Activated CD8-positive, alpha-beta memory T cell treated with anti-CD3 and anti-CD28 coated beads, Interleukin-2, amount 50 U/mL, for 48 hours (primary cell): ENCODE measurements at places on chromosomes 2 and 18.

DNA sequence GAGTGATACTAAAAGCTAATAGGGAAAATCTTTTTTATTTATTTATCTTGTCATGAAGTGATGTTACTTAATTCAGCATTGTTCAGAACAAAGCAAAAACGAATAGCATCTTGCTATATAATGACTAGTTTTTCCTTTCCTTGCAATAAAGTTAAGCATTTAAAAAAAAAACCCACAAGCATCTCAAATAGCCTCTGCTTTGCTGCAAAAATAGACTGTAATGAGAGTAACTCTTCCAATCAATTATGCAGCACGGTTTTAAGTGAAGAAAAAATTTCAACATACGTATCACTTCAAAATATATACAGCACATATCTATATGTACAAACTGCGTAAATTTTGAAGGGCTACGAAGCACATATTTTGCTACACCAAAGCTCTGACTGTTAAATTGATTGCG lies 153.3 kb upstream of the VRK2 start:
- no peak for DNase-seq

- no peak for DNase-seq
Observed at GRCh38 chr2:18752022-18752493, 162.7 kb upstream of the NT5C1B start.

DNA sequence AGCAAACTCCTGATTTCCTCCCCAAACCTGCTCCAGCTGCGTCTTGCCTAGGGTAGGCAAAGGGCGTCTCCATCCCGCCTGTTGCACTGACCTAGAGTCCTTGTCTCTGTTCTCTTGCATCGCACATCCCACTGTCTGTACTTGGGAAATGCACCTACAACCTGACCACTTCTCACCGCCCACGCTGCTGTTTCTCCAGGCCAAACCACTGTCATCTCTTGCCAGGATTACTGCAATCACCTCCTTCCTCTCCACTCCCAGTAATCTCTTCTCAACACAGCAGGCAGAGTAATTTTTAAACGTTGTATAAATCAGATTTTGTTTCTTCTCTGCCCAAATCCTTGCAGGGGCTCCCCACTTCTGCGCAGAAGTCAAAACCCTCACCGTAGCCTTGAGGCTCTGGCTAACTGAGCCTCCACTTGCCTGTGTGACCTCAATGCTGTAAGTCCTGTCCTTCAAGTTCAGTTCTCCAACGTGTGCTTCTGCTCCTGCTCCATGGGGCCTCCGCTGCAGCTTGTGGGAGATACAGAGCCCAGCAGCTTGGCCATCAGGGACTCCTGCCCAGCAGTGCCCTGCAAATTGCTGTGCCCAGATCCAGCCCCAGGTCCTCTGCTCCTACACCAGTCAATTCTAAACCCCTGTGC lies 27.7 kb upstream of the SEMA4C start:
- DNase-seq: no peak

GRCh38 chr2:11592671-11593574 lies 59.1 kb downstream of the GREB1 start:
- no peak for DNase-seq

- DNase-seq: no peak
Observed at GRCh38 chr18:79458131-79458838, 62.6 kb downstream of the NFATC1 start.

- DNase-seq: no peak
Observed at GRCh38 chr2:127986548-127987079, 41.2 kb downstream of the SAP130 start.

DNA sequence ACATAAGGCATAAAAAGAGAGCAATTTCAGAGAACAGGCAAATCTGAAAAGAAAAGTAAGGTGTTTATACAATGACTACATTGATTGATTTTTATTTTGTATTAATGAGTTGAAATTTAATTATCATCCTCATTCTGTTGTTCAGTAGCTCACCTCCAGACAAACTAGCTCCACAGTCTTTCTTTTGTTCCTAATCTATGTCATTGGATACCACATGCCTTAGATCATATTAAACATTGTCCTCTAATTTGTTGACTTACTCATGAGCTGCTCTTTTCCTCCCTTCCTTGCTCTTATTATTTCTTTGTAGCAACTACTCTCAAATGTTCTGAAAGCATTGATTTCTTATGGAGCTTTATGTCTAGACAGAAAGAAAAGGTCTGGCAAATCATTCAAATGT lies 185.5 kb upstream of the ZSWIM2 start:
- no peak for DNase-seq

- DNase-seq: no peak
Observed at GRCh38 chr2:68193787-68194372, 36.2 kb downstream of the PNO1 start.

GRCh38 chr2:42879121-42879705 lies 86.8 kb upstream of the HAAO start:
- peak; percentile 51 for DNase-seq

- no peak for DNase-seq
Observed at GRCh38 chr2:9578467-9579235, 23.0 kb upstream of the ADAM17 start.

DNA sequence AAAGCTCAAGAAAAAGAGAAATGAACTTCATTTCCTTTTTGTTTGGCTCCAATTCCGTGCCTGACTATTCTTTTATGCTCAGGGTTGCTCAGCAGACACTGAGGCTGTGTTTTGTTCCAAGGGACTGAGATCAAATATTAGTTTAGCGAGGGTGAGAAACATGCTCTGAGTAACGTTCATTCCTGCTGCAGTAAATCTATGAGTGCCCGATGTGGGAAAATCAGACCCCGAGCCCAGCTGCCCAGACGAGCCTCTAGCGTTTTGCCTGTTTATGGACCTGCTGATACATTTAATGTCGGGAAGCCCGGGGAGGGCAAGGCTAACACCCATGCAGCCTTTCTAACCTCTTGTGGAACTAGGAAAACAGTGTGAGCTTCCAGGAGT lies 119.2 kb downstream of the VAPA start:
- DNase-seq: no peak

DNA sequence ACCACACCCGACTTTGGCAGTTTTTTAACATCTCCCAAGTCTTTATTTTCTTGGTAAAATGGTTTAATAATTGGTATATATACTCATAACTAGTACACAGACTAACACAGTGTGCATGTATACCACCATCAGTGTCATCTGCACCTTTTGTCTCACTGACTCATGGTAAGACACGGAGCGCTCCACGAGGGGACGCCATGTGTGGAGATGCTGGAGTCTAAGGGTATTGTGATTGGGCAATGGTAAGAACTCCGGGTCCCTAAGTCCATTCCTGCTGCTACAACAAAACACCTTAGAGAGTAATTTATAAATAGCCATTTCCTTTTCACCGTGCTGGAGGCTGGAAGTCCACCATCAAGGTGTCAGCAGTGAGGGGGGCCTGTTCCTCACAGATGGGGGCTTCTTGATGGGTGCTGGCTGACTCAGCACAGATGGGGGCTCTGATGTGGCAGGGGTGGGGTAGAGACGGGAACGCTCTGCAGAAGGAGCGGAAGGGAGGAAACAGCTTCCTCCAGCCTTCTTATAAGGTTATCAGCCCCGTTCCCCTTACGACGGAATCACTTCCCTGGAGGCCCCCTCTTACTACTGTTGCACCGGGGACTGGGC lies 42.0 kb upstream of the EDAR start:
- no peak for DNase-seq

DNA sequence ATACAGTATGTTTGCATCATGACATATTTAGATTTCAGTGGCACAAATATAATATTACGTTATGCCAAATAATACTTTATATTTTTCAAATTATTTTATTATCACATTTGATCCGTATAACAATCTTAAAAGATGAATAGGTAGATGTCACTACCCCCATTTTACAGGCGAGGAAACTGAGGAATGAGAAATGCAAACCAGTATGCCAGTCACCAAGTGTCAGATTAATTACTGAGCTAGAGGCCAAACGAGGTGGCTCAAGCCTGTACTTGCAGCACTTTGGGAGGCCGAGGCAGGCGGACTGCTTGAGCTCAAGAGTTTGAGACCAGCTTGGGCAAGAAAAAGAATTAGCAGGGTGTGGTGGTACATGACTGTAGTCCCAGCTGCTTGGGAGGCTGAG lies 17.4 kb upstream of the YES1 start:
- DNase-seq: no peak

DNA sequence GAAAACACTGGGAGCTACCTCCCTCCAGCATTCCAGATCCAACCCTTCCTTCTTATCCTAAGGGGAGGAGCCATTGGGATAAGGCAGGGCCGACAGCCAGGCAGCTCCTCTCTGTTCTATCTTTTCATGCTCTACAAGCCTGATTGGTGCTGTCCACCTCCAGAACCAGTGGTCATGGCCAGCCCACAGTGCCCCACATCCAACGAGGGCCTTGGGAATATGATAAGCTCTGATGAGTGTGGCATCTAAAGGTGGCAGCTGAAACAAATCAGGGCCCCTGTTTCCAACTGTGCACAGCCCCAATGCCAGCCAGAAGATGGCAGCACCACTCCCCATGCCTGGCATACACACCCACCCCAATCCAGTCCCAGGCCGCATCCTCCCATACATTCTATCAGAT lies 329.3 kb downstream of the C1D start:
- DNase-seq: no peak

- DNase-seq: no peak
Observed at GRCh38 chr2:211457325-211457724, 900.9 kb downstream of the CPS1 start.

DNA sequence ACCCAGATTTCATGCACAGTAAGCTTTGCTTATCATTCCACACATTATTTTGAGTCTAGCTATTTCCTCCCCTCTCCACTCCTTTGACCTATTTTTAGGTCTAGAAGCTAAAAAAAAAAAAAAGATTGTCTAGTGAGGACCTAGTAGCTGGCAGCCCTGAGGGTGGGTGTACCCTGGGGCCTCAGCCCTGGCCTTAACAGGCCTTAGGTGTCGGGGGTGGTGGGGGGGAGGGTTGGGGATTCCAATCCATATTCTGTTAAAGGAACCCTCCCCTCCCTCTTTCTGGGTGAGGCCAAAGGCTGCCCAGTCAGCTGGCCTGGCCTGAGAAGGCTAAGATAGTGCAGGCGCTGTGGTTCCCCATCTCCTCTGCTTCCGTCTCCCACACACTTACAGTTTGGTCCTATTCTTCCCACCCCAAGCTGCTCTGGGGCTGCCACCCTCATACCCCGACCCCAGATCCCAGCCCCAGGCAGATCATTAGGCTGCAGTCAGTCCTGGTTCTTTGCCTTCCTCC lies 65.5 kb upstream of the HK2 start:
- DNase-seq: no peak

DNA sequence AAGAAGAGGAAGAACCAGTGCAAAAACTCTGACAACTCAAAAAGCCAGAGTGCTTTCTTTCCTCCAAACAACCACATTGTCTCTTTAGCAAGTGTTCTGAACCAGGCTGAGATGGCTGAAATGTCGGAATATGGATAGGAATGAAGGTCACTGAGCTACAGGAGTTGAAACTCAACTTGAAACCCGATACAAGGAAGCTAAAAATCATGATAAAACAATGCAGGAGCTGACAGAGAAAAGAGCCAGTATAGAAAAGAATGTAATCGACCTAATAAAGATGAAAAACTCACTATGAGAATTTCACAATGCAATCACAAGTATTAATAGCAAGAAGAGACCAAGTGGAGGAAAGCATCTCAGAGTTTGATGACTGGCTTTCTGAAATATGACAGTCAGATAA lies 15.0 kb upstream of the EIF2AK3 start:
- no peak for DNase-seq

DNA sequence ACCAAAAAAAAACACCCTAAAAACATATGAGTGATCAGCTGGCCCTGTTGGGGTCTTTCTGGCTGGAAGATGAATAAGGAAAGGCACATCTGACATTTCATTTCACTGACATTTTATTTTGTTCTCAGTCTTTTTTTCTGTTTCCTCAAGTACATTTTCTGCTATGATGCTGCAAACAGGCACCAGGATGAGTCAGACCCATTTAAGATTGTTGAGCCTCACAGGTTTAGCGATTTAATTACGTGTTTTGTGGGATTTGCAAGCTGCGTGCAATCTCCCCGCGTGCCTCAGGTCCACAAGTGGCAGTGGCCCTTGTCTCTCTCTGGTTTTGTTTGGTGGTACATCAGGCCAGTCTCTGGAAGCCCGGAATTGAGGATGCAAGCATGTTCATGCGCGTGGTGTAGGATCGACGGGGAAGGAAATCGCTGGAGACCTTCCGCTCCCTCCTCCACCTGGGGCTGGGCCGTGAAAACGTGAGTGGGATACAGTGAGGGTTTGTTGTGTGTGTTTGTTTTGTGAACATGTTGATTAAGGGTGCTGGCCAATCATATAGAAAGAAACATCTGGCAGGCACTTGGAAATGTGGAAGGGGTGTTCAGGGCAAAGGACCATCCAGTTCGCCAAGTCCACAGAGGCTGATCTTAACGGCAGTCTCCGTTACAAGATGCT lies 120.2 kb upstream of the ZNF516 start:
- no peak for DNase-seq

DNA sequence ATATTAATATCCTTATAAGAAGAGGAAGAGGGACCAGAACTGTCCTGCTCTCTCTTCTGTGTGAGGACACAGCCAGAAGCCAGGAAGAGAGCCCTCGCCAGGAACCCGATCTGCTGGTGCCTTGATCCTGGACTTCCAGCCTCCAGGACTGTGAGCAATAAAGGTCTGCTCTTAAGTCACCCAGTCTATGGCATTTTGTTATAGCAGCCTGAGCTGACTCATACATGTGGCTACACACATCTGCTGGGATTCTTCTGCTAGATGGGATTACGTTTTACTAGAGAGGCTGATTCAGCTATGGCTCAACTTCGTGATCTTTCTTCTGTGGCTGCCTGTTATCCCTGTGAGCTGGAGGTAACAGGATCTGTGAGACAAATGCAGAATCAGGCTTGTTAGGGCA lies 29.6 kb downstream of the ARL4C start:
- no peak for DNase-seq

DNA sequence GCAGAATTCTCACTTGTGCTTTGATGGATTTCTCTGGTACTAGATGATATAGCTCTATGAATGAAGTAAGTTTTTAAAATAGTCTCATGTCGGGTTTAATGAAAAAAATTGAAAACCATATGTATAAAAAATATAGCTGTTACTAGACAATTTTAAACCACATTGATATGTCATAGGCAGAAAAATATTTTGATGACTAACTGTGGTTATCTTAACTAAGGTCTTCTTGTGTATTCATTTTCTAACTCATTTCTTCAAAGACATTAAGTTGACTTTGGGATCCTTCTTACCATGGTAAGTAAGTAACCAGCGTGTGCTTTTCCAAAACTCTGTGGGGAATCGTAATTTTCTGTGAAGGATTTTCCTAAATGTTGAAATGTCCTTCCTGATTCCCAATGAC lies 160.9 kb upstream of the COL3A1 start:
- no peak for DNase-seq
